ENCODE measurements at places on chromosomes 3 and 15.

GRCh38 chr3:134374791-134375581, 739 bp upstream of the AMOTL2 start:
- peak; percentile 54 for DNase-seq

GRCh38 chr15:66477011-66477410, 20.6 kb downstream of the SNAPC5 start:
- no peak for DNase-seq

DNA sequence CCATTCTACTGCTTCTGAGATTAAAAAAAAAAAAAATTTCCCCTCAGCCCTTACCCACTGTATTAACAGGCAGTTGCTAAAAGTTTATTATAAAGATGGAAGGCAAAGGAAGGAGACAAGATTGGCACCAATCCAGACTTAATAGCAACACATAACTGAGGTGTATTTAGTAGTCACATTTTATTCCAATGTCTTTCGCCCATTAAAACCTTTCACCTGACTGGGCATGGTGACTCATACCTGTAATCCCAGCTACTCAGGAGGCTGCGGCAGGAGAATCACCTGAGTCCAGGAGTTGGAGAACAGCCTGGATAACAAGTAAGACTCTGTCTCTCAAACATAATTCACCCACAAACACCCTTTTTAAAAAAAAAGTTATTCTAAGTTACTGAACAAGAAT, 4.4 kb downstream of the ACAP2 start:
- no peak for DNase-seq

DNA sequence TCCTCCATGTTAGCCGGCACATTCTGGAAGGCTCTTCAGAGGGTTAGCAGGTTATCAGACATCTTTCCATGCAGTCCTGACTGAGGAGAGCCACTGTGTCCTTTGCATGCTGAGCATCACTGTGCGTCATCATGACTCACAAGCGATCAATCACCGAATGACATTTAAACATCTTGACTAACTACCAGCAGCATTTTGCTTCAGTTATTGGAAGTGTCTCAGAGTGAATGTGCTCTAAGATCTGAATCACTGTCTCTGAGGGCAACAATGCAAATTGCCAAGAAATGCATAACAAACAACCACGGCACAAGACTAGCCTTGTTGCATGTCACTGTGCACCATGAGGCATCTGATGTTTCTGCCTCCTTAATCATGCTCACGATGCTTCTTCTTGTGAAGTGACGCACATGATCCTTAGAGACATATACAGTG, 18.3 kb upstream of the ATP8B4 start:
- no peak for DNase-seq

Data from left renal cortex interstitium (tissue), 4 donors.